Forelimb muscle (tissue), 1 donor: ENCODE measurements at places on chromosomes 3 and 15. TPM values are rescaled to one million over a fixed set of nuclear protein-coding genes. Genes with fewer than 3 reads are reported as not detected.

Gene LXN
- 17.1 TPM for polyA plus RNA-seq

Gene SPESP1
- 2.4 TPM for polyA plus RNA-seq

Gene TMIE
- polyA plus RNA-seq = 1.2 TPM

DNA sequence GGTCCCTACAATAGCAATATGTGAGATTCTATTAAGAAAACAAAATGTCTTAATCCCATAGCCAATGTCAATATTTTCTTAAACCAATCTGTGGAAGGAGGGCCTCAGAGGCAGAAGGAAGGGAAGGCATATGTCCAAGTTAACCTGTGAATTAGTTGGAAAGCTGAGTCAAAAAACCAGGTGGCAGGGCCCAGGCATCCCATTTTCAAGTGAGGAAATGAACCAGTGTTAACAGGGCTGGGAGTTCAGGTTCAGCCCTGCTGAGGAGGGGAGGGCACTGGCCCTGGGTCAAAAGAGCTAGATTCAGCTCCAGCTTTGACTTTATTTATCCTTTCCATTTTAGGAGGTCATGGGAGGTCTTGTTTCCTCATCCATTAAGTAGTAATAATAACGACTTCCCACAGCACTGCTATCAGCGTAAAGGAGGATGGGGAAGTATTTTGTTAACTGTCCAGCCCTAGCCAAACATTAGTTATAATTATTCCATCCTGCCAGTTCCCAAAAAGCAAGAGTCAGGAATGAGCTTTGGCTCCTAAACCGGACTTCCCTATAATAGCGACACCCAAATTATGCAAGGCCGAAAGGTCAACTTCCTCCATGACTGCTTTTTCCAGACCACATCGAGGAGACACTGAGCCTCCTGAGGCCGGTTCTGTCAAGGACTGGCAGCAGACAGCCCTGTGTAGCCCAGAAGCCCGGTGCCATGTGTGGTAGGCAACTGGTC is 3.2 kb downstream of the MASP1 start:
- DNase-seq = no peak

DNA sequence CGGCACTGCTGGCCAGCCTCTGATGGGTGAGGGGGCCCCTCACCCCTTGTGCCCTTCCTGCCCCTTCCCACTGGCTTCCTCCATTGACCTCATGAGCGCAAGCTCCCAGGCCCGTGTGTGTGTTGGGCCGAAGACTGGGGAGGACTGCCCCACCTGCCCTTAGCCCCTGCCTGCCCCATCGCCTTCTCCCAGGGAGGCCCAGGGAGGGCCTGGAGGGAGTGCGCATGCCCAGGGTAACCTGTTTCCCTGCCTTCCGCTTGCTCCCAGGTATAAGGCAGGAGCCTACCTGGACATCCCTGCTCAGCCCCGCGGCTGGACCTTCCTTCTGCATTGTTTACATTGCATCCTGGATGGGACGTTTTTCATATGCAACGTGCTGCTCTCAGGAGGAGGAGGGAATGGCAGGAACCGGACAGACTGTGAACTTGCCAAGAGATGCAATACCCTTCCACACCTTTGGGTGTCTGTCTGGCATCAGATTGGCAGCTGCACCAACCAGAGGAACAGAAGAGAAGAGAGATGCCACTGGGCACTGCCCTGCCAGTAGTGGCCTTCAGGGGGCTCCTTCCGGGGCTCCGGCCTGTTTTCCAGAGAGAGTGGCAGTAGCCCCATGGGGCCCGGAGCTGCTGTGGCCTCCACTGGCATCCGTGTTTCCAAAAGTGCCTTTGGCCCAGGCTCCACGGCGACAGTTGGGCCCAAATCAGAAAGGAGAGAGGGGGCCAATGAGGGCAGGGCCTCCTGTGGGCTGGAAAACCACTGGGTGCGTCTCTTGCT is 8.8 kb downstream of the DLL4 start:
- no peak for DNase-seq

GRCh38 chr3:134879990-134880389 is 84.9 kb downstream of the EPHB1 start:
- no peak for DNase-seq

DNA sequence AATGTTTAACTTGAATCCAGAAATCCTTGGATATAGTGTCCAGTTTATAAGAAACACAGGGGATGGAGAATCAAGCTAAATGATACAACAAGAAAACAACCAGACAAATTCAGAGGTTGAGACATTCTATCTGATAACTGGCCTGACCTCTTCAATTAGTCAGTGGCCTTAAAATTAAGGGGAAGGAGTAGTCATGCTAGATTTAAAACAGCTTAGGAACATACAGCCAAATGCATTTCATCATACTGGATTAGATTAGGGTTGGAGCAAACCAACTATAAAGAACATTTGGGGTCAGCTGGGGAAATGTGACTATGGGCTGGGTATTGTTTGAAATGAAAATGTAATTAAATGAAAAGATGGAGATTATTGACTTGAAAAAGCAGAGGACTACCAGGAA is 53.3 kb downstream of the PPARG start:
- DNase-seq = no peak

- DNase-seq = no peak
Measured at GRCh38 chr15:89496155-89497098, at the start of gene RHCG. Gene RHCG (minus strand): TSS chr15:89496583. CDS start chr15:89496544, 39 bp downstream.

GRCh38 chr15:100835636-100836035 is 44.0 kb upstream of the ALDH1A3 start:
- no peak for DNase-seq

DNA sequence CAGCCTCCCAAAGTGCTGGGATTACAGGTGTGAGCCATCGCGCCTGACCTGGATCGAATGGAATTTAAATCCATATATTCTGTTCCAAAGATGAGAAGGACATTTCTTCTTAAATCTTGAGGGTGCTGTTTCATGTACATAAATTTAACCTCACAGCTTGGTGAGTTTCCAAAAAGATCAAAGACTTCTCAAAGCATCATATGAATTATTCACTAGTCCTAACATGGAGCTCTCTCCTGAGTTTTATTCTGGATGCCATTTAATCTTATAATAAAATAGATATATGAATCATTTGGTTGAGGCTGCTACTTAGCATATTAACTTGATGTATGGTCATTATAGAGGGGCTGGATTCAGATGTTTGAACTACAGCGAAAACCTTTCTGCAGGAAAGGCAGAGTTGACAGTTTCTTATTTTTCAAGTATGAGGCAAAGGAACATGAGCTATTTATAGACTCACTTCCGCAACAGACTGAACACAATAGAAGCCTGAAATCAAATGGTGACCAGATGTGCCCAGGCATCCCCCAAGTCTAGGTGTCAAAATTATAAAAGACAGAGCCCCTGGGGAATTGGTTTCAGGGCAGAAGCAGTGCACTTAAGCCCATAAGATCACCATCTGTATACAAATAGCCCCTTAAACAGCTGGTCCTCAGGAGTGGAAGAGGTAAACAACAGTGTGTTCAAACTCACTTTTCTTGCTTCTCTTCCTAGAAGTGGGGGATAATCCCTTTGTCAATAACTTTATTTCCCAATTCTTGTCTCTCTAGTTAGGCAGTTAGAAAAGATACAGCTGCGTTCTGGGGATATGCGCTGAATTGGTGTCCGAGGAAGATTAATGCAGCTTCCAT is 29.7 kb downstream of the STARD9 start:
- DNase-seq = no peak

GRCh38 chr15:69951898-69952555 is 145.7 kb downstream of the TLE3 start:
- no peak for DNase-seq

DNA sequence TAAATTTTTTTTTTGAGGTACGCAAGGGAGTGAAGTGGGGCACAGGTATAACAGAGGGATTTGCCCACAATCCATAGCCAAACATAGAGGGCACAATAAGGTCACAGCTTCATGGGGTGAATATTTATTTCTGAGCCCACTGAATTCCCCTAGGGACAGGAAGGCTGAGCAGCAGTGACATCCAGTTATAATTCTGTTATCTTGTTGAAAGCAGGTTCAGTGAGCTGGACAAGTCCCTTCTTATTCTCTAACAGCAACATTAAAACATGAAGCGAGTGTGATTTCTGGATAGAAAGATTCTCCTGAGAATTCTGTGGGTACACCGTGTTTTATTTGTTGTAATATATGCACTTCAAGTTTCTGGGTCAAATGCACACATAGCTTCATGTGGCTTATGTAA is 538.2 kb downstream of the NAALADL2 start:
- no peak for DNase-seq

GRCh38 chr3:3734881-3735280 is 64.3 kb upstream of the LRRN1 start:
- no peak for DNase-seq
